ENCODE measurements at places on chromosomes 1 and 21.
A peak's percentile ranks its signal among the peaks of the same experiment; 100 is the strongest.

DNA sequence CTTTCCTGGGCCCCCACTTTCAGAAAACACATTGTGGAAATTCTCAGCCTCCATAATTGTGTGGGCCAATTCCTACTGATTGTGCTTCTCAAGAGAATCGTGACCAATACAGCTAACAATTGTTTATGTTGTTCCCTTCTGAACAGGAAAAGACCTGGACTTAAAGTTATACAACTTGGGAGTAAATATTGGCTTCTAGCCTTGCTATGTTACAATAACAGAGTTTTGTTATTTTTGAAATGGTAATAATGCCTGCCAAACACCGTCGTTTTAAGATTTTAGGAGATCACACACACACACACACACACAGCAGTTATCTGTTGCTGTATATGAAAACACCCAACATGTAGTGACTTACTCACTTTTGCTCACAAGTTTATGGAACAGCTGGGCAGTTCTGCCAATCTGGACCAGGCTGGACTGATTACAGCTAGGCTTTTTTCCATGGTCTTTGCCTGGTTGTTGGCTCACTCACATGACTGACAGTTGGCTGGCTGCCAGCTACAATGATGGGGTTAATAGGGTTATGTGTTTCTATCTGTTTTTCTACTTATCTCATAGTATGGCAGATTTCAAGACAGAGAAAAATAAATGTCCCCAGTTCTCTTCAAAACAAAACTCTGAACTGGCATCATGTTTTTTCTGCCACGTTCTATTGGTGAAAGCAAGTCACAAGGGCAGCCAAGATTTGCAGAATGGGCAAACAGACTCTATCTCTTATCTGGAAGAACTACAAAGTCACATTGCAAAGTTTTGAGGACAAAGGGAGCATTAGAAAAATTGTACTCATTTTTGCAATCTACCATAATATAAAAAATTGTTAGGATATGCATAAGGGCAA, 447.5 kb downstream of the NEGR1 start:
- peak; percentile 10 for DNase-seq

DNA sequence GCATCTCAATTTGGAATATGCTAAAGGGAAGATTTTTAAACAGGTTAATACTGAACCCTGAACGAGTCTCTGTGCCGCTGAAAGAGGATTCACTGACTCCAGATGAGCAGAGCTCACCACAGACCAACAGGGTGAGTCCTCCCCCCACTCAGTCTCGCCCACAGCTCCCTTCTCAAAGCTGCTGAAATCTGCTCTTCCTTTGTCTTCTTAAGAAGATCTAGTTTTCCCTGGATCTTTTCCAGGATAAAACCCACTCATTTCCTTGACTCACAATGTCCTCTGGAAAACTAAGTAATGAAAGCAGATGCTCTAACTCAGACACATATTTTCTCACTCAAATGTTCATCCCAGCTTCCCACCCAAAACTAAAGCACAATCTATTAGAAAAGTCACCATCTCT, 447.0 kb upstream of the PKN2 start:
- DNase-seq = peak; percentile 24

GRCh38 chr1:95561346-95561745, 327.3 kb downstream of the RWDD3 start:
- no peak for DNase-seq

- peak; percentile 30 for DNase-seq
Measured at GRCh38 chr21:29318354-29318753, 19.6 kb downstream of the BACH1 start.

GRCh38 chr1:159079525-159079924, 3.0 kb upstream of the AIM2 start:
- DNase-seq = no peak

All from astrocyte of the hippocampus (primary cell).